ENCODE measurements at places on chromosomes 2 and 18.

DNA sequence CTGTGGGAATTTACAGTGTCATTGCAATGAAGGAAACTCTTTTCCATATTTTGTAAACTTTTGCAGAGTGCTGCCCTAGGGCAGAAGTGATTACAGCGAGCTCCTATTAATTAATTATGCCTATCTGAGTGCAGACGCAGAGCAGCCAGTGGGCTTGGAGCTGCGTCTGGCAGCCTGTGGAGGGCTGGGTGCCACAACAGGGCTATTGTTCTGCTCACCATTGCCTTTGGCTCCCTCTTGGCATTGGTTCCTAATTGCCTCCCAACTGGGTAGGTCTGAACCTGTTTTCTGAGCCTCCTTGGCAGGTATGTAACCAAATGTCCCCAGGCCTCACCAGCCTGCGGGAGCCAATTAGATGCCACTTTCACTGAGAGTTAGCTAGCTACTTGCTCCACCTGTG is 25.6 kb upstream of the ITGB6 start:
- DNase-seq: no peak

GRCh38 chr2:145739681-145740080 is 1219.8 kb upstream of the ZEB2 start:
- DNase-seq: no peak

DNA sequence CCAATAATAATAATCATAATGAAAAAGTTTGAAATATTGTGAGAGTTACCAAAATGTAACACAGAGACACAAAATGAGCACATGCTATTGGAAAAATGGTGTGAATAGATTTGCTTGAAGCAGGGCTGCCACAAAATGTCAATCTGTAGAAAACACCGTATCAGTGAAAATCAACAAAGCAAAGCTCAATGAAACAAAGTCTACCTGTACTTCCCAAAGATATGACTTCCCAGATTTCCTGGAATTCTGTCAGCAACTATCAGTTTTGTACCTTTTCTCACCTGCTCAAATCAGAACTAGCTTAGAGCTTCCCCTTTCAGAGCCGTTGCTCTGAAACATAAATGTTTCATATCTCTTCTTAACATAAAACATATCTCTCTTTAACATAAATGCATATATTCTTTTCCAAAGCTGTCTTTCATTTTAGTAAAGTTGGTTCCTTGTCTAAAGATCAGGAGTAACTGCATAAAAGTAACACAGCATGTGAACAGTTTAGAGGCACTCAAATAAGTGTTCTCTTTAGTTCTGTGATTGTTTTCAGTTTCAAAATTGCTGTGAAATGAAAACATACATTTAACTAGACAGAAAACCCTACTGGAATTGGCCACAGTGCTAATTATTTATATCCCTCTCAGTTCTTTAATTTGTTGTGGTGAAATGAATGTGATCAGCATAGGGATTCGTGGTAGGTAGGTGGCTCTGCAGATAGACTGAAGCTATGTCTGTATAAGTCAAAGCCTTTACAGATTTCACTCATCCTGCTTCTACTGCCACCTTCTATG is 262.5 kb downstream of the KCNJ3 start:
- no peak for DNase-seq

DNA sequence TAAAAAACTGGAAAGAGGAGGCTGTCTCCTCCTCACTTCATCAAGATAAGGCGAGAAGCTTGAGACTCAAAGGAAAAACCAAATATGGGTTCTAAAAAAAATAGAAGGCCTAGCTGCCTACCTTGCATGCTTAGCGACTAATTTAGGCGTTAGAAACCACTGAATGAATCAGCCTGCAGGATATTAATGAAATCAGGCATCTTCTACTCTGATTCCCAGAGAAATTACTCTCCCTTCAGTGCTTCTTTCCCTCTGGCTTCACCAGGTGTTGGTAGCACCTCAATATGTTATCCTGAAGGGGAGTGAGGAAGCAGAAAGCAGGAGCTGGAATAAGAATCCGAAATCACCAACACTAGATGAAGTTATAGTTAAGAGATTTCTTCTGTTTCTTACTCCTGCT is 749.8 kb upstream of the NRXN1 start:
- no peak for DNase-seq

DNA sequence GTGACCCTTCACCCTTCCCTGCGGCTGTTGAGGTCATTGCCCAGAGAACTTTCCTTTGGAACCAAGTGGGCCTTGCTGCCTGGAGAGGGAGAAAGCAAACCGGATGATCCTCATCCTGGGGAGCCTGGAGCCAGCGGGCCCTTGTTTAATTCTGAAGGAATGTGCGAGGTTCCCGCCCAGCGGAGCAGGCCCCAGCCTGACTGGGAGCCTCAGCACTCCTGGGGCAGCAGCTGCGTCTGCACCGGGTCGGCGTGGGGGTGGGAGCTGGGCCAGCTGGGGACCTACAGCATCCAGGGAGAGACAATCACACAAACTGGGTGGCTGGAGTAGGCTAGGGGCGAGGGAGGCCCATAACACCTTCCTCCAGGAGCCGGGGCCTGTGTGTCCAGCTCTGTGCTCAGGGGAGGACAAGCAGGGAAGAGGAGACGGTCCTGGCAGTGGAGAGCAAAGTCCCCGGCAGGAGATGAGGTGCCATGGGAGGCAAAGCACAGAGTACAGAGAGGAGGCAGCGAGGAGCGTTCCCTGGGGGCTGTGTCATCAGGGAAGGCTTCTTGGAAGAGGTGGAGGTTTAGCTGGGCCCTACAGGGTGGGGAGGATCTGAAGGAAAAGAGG is 61.9 kb upstream of the HAAO start:
- no peak for DNase-seq

GRCh38 chr2:108182489-108182888 is 57.3 kb upstream of the SULT1C3 start:
- DNase-seq: no peak
